Effector CD8-positive, alpha-beta T cell (primary cell): ENCODE measurements at places on chromosomes 4 and X.
A peak's percentile ranks its signal among the peaks of the same experiment; 100 is the strongest.

- DNase-seq: peak; percentile 0
Measured at GRCh38 chrX:21972721-21973120, 32.2 kb downstream of the SMS start.

DNA sequence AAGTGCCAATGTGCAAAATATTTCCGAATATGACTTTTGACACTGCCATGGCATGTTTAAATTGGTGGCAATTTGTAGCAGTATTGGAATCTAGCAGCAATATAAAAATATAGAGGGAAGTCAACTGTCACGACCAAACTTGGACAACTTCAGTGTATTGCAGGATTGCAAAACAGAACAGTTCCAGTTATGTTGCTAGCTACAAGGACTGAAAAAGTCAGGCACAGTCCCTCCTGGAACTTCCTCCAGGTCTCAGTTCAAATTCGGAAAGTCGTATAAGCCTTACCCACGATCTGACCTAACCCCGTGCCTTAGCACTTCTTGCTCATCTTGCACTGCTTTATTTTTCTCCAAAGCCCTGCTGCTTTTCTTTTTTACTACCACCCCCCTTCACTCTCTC, 390.0 kb upstream of the GALNT7 start:
- DNase-seq: no peak

- DNase-seq: no peak
Measured at GRCh38 chrX:39967348-39967747, 130.4 kb downstream of the BCOR start.

GRCh38 chr4:170111085-170111484, 21.3 kb upstream of the AADAT start:
- no peak for DNase-seq

DNA sequence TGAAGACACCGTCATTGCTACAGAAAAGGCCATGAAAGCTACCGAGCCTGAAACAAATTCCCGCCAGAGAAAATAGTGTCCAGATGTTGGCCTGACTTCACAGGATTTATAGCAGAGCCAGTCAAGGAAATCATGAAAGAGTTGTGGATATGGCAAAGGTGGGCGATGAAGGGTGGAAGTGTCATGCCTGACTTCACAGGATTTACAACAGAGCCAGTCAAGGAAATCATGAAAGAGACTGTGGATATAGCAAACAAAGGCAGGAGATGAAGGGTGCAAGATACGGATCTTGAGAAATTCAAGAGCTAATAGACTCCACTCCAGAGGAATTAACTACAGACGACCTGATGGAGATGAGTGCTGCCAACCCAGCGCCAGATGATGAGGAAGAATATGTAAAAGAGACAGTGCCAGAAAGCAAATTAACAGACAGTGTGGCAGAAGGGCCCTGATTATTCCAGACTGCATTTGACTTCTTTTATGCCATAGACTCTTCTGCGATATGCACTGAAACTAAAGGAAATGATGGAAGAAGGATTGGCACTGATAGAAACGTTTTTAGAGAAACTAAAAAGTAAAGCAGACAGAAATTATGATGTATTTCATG, 17.2 kb downstream of the TRMT44 start:
- DNase-seq: no peak

- peak; percentile 1 for DNase-seq
Measured at GRCh38 chr4:22515145-22515887, 550 bp downstream of the ADGRA3 start.

DNA sequence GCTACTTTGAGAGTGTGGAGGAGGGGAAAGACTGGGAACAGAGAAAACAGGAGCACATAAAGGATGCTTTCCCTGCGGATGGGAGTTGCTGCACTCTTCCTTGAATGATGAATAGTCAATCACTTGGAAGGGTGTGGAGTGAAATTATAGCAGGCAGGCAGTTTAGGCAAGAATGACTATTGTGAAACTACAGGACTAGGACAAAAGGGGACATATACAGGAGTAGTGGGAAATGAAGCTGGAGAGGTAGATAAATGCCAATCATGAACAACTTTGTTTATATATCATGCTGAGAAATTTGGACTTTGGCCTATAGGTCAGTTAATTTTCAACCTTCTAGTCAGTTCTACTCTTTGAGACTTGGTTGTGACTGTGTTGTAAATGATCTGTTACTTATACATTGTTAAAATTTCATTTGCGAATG, 76.9 kb downstream of the PAQR3 start:
- no peak for DNase-seq

- no peak for DNase-seq
Measured at GRCh38 chrX:153596981-153597750, 1.8 kb downstream of the CCNQ start.

DNA sequence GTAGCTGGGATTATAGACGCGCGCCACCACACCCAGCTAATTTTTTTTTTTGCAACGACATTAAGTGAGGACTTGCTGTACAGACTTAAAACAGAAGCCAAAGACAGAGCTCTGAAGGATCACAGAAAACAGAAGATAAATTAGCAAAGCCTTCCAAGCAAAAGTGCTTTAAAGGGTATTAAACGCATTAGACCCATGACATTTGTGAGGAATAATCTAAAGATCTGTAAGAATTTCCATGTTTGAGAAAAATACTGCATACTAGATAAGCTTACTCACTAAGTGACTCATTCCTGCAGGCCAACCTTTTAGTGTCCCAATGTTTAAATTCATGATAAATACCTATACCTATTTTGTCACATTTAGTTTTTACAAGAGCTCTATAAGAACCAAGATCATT, 27.4 kb downstream of the SMARCA1 start:
- DNase-seq: no peak

- no peak for DNase-seq
Measured at GRCh38 chrX:29662759-29663503, 552.4 kb upstream of the MAGEB2 start.

GRCh38 chr4:6111354-6111960, 88.9 kb downstream of the JAKMIP1 start:
- no peak for DNase-seq

GRCh38 chr4:152691761-152692160, 12.0 kb upstream of the TMEM154 start:
- DNase-seq: no peak

DNA sequence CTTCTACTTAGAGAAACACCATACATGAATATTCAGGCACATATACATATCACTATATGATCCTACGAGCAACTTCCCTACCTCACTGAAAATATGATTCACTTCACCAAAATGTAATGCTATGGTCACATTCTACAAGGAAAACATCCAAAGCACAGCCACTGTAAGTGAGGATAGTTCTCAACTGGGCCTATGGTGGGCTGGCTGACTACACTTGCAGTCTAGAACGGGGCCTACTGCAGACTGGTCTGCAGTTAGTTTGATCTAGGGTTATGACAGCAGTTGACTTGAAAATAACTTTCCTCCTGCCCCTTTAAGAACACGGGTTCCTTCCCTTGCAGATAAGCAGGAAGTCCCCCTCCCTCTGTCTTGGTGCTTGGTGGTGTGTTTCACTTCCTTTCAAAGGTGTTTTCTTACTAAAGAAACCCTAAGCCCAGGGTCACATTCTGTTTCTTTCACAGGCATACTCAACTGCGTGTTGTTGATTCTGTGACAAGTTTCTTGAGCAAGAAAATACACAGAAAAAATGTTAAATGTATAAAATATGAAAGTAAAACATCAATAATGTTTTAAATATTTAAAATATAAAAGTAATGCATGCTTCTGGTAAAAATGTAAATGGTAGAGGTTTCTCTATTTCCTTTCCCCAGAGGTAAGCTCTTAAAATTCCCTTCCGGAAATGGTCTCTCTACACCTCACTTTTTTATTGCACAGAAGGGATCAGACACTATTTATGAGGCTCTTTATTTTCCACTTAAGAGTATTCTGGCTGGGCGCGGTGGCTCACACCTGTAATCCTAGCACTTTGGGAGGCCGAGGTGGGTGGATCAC, 18.0 kb upstream of the TMSB4X start:
- DNase-seq: peak; percentile 26

DNA sequence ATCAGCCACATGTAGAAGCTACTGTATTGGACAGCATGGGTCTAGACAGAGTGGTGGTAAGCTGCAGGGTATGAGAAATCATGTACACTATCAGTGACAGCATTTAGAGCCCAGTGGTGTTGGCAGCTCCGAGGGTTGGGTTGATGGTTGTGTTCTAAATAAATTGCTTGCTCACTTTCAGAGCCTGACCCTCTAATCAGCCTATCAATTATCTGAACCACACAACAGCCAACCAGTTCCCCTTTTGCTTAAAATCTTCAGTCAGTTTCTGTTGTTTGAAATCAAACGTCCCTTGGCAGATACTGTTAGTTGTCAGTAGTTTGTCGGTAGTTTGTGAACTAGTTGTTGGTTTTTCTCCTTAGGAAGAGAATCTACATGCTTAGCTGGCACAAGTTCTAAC, 99.8 kb upstream of the RAI2 start:
- no peak for DNase-seq

DNA sequence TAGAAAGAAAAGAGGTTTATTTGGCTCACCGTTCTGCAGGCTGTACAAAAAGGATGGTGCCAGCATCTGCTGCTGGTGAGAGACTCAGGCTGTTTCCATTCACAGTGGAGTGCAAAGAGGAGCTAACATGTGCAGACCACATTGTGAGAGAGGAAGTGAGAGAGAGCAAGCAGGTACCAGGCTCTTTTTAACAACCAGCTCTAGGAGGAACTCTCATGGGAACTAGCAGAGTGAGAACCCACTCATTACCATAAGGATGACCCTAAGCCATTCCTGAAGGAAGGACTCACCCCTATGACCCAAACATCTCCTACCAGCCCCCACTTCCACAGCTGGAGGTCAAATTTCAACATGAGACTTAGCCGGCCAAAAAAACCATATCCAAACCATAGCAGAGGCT, 158.6 kb upstream of the ADGRL3 start:
- DNase-seq: no peak

DNA sequence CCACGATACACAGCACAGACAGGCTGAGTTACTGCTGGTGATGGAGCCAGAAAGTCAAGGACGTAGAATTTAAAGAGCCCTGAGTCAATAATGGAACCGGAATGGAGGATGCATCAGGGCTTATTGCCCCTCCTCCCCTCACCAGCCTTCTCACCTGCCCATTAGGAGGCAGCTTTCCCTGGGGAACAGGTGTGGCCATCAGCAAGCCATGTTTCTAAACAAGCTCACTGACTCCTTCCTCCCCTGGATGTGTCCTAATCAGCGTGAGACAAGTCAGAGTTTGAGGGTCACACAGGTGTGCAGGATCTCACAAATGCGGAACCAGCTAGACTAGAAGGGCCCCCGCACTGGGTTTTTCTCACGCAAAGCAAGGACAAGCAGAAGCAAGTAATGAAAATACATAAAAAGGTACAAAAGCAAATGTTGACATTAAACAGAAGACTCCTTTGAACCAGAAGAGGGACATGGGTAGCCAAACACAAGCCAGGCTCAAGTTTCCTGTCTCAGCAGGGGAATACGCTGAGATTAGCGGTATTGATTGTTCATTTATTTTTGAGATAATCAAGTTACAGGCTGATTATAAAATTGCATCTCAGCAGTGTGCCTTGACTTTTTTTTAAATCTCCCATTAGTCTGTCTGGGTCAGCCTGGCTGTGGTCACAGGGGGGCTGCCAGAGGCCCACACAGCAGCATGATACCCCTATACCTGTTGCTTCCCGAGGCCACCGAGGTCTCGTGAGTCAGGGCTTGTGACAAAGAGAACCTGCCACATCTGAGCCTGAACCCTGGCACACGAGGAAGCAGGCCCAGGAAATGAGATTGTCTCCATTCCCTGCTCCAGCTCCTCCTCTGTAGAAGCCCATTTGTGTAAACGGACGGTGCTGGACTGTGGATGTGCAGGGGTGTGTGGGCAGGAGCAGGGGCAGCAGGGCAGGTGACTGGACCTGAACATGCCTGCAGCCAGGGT, 37.4 kb downstream of the CCKAR start:
- no peak for DNase-seq

GRCh38 chr4:109699553-109700225, 3.6 kb downstream of the CASP6 start:
- no peak for DNase-seq

DNA sequence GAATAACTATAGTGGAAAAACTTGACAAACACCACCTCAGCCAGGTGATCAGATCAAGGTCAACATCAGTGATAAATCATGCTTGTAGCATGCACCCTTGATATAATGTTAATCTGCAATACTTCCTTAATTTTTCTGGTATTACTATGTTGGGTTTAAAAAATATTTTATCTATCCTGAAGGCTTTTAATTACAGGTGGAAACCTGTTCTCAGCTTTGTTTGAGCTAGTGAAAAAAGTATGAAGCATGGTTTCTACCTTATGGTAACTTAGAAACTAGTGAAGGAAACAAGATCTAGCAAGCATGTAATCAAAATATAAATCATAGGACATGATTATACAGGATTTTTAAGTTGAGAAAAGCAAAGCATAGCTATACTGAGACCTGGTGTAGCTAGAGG, 26.6 kb downstream of the MAOA start:
- no peak for DNase-seq

DNA sequence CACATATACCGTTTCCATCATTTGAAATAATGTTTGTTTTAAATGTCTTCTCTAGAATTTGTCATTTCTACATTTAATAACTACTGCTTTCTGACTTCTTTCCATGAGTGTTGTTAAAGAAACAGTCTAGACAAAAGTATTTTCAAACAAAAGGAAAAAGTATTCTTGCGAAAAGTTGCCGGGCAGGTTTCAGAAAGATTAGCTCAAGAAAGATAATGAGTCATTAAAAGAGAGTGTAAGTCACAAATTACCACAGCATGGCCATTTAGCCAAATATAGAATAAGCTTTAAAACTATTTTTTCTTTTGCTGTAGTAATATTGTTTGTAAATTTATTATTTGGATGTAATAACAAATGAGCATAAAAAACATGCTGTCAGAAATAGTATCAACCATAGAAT, 493.0 kb downstream of the TLL1 start:
- DNase-seq: no peak

- no peak for DNase-seq
Measured at GRCh38 chrX:11504234-11504633, 161.5 kb downstream of the ARHGAP6 start.

DNA sequence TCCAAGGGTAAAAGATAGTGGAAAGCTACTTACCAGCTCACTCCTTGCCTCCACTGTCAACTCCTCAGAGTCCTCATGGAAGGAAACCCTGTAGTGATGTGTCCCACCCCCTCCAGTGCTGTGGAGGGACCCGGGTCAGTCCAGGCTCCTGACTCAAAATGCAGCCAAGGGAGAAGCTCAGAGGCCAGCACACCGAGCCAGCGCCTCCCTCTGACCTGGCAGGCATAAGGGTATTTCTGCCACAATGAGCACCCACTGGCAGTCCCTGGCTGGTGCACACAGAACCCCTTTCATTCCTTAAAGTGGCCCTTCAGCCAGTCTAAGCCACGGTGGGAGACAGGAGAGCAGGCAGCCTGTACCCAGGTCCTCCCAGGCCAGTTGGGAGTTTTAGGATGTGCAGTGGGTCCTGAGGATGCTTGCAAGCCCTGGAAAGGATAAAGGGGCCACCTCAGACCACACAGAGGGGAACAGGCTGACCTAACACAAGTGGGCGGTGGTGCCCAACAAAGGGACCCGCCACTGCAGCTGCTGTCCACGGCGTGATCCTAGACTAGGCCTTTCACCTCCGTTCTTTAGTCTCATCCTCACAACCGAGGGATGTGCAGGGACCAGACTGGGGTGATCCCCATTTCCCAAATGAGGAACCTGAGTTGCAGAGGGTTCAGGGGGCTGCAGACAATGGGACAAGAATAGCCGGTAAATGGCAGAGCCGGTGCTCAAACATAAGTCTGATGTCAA, 5.7 kb downstream of the JAKMIP1 start:
- DNase-seq: no peak
